ENCODE measurements at places on chromosomes 13 and 19. TPM values are rescaled to one million over a fixed set of nuclear protein-coding genes. Genes with fewer than 3 reads are reported as not detected.

DNA sequence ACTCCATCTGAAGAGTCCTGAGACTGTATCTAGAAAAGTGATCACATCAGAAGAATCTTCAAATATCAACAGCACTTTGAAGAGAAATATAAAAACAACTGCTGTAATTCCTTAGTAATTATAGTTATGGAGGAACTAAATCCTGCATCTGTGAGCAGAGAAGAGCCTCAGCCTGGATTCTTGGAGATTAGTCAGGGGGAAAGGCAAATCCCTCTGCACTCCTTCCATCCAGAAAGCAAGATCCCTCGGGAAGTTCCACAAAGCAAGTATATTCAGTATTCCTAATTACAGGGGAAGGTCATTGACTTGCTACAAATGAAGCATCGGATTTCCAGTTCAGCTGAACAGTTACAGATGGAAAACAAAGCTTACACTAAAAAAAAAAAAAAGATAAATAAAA lies 256.6 kb upstream of the IPO5 start:
- DNase-seq: no peak

- DNase-seq: no peak
Observed at GRCh38 chr13:34312578-34312977, 494.6 kb downstream of the RFC3 start.

GRCh38 chr19:47786566-47786965 lies 8.1 kb downstream of the SELENOW start:
- DNase-seq: no peak

- no peak for DNase-seq
Observed at GRCh38 chr13:100298691-100299090, 209.8 kb downstream of the PCCA start.

DNA sequence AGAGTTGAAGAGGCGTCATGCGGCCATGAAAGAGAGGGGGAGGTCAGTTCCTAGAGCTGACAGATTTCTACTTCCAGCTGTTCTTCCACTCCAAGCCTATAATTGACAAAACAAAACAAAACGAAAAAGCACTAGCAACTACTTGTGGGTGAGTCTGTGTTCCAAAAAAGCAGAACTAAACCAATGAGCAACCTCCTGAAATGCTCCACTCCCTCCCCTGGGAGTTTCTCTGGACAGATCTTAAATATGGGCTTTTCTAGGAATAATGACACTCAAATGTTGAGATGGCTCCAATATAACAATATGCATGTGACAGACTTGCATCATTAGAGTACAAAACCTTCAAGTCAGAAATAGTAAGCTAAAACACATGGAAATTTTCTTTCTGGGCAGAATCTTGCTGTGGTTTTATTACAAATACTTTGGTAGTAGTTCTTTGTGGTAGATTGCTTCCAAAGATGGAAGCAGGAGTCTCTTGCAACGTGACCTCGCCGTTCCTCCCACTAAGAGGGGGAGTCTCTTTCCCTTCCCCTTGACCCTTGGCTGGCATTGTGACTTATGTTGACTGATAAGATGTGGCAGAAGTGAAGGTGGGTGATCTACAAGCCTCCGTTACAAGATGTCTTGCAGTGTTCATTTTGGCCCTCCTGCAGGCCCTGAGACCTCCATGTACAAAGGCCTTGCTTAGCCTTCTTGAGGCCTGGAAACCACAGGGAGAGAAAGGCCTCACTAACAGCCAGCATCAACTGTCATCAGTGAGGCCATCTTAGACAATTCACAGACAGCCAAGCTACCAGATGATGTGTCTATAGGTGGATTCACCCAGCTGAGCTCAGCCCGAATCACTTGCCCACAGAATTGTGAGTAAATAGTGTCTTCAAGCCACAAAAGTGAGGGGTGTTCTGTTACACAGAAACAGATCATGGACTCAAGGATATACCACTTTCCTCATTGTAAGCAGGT lies 173.1 kb upstream of the RFC3 start:
- peak; percentile 25 for DNase-seq

MBD3L2 gene
- total RNA-seq: not detected

DNA sequence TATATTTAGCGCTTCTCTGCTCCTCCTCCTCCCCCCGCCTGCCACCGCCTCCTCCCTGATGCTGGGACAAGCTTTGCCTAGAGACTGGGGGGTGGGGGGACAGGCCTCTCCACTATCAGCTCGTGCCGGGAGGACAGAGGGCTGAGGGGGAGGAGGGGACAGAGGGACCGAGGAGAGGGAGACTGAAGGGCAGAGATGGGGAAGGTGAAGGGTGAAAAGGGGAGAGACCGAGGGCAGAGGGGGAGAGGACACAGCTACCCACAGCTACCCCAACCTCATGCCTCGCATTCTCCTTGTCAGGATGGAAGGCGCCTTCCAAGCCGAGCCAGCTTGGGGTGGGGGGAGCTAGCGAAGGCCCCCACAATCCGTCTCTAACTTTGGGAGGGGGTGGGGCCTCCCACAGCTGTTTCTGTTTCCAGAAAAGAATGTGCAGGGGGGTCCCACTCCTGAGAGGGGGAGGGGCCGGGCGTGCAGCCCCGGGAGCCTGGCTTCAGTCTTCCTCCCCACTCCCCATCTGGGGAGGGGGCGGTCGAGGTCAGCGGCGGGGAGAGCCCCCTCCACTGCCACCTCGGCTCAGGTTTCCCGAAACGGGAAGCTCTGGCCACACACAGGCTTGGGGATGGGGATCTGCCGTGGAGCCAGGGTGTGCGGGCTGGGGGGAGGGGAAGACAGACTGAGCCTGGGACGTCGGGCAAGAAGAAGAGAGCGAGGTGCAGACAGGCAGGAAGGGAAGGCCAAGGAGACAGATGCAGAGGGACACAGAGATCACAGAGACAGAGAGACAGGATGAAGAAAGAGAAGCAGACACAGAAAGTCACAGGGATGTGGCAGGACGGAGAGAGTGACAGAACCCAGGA lies 1.6 kb downstream of the DACT3 start:
- peak; percentile 27 for DNase-seq

PRODH2 gene
- not detected for total RNA-seq

DNA sequence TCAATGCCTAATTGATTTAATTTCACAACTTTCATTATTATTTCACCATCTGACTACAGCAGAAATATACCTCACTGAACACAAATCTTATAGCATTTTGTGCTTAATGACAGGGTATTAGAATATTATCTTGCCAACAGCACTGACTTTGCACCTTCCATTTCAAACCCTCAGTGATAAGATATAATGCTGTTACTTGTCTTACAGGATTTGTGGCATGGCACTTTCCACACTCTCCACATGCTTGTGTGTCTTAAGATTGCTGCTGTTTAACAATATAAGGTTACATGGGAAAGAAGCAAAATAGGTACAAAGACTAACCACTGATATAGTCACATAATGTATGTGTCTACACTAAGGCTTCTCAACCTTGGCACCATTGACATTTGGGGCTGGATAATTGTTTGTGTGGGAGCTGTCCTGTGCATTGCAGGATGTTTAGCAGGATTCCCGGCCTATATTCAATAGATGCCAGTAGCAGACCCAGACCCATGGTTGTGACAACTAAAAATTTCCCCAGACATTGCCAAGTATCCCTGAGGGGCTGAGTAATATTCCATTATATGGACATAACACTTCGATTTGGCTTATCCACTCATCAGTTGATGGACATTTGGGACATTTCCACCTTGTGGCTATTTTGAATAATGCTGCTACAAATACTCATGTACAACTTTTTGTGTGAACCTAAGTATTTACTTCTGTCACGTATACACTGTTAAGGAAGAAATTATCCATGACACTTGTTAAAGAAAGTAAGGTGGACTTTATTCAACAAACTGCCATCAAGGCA lies 5.7 kb upstream of the DIAPH3 start:
- DNase-seq: no peak

DNA sequence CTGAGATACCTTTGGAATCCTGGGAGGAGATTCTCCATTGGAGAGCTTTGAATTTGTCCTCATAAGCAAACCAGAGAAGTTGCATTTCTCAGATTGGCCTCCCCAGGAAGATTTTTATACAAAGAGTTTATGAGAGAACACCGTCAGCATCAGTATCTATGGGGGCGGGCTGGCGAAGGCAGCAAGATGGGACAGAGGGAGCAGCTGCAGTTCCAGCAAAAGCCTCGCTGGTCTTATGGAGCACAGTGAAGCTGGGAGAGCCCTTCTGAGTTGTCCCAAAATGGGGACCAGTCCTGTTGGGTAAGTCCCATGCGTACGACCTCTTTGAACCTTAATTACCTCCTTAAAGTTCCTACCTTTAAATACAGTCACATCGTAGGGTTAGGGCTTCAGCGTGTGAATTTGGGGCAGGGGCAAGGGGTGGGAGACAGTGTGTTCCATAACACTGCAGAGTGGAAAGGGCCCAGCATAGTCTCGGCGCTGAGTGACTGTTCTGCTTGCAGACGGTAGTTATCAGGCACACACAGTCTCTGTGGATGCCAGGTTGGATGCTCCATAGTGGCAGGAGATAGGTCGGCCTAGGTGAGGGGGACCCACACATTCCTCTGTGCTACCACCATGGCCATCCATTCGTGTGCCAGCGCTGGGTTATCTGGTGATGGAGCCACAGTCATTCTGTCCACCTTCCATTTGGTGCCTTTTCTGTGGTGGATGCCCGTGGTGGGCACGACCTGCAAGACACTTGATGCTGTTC lies 34.9 kb upstream of the GPR183 start:
- DNase-seq: no peak

DNA sequence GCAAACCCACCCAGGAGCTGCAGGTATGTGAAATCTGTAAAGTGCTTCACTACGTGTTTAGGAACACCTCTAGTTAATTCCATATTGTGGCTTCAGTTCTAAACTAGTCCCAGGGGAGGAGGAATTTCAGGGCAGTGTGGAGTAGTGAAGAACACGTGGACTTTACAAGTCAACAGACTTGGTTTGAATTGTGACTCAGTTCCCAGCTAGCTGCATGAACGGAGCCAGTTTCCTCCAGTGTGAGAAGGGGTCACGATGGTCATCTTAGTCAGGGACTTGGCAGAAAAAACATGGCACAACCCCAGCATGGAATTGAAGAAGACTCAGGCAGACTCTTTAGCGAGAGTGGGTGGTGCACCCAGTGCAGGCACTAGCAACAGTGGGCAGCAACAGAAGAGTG lies 175.7 kb upstream of the UBL3 start:
- DNase-seq: no peak

PSG5 gene
- total RNA-seq: not detected

DNA sequence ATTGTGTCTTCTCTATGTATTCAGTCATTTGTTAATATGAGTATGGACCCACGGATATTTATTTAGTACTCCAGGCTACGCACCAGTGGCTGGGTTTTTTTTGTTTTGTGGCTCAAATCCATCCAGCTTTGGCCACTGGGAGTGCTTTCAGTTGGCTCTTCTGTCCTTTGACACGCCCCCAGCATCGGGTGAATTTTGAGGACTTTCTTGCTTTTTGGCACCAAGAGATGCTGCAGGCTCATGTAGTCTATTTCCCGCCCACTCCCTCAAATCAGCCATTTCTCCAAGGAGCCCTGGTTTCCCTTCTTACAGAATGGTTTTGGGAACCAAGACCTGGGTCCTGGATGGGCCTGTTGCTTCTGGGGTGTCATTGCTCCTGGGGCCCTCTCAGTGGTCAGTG lies 55.8 kb downstream of the SMARCA4 start:
- DNase-seq: no peak

LYPD5 gene
- 0.51 TPM for total RNA-seq

ARRDC2 gene
- 29.1 TPM for total RNA-seq

- peak; percentile 81 for DNase-seq
Observed at GRCh38 chr19:924553-925086, 1.2 kb upstream of the ARID3A start.

DNA sequence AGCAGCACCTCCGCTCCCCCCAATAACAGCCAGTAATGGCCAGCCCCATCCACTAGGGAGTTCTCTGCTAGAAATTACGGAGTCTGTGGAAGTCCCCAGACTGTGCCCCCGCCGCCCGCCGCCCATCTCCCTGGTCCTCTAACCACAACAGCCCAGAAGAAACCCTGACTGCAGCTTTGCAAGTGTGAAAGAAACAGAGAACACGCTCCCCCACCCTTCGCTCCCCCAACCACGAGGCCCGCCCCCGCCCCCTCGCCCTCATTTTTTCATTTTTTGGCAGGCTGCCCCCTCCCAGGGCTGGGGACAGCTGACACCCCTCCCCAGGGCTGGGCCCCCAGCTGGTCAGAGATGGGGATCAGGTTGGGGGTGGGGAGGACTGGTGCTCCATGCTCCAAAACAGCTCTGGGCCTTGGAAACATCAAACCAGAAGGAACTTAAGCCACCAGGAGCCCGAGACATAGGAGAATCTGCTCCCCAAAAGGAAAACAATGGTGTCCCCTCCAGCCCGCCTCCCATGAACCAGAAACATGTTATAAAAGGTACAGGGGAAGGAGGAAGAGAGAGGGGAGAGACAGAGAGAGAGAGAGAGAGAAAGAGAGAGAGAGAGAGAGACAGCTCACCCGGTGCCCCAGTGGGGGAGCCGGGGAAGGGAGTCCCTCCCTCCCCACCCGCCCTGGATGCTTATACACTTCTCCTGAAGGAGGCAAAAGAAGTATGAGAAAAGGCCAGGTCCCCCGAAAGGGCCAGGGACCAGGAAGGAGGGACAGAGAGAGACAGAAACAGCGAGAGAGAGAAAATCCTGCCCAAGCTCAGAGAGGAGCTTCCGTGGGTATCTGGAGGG lies 29.8 kb upstream of the ASF1B start:
- peak; percentile 51 for DNase-seq

- no peak for DNase-seq
Observed at GRCh38 chr13:51305271-51305967, 34.1 kb upstream of the SERPINE3 start.

GRCh38 chr13:112894673-112895481 lies 74.1 kb upstream of the MCF2L start:
- DNase-seq: no peak

GRCh38 chr19:3175781-3176714 lies 2.5 kb upstream of the S1PR4 start:
- peak; percentile 40 for DNase-seq

GRCh38 chr19:10007371-10008183 lies 2.7 kb downstream of the COL5A3 start:
- no peak for DNase-seq

- no peak for DNase-seq
Observed at GRCh38 chr19:28168557-28168956, 1044.4 kb downstream of the UQCRFS1 start.
